ENCODE measurements at places on chromosomes 2 and 18.

- DNase-seq = no peak
These were observed 71.4 kb downstream of the KCNF1 start for GRCh38 chr2:10982931-10983701.

GRCh38 chr2:55862673-55863390 lies 60.8 kb downstream of the EFEMP1 start:
- DNase-seq = no peak

DNA sequence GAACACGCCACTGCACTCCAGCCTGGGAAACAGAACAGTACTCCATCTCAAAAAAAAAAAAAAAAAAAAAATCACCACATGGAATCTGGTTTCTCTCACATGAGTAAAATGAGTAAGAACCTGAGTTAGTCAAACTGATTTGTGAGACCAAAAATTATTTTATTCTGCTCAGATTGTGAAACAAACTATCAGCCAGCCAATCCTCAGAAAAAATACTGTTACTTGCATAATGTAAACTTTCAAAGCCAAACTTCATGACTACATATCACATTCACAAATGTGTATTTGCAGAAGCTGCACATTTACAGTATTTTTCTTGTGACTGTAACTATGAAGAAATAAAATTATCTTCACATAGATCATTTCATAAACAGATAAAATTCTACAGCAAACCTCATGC lies 23.2 kb downstream of the SUMO1 start:
- DNase-seq = no peak

DNA sequence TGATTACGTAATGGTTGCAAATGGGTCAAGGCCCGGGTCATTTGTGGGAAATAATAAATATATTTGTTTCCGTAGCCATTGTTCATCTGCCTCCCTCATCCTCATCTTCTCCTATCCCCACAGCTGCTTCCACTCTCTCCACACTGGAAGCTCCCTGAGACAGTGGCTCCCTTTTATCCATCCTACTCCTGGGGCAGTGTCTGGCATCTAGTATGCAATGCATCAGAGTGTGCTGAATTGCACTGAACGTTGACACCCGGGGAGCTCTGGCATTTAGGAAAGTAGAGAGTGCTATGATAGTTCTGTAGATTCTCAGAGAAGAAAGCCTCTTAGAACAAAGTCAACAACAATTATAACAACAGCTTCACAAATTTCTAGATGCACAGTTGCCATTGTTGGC lies 45.5 kb upstream of the NAB1 start:
- no peak for DNase-seq

- peak; percentile 60 for DNase-seq
These were observed 281.6 kb upstream of the STON1 start for GRCh38 chr2:48248251-48248933.

DNA sequence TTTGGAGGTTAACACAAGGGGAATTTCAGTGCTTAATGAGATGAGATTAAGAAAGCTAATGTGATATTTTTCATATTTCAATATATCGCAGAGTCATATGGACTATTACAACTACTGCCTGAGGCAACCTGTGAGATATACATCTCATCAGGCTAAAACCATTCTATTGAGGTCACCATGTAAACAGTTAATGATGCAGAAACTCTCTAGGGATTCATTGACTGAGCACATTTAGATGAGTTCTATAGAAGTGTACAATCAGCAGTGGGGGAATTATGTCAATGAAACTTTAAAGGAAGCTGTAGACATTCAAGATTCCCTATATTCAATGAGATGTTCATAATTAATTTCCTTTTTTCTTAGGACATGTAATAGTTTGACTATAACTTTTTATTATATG lies 687.4 kb upstream of the SYT4 start:
- no peak for DNase-seq

DNA sequence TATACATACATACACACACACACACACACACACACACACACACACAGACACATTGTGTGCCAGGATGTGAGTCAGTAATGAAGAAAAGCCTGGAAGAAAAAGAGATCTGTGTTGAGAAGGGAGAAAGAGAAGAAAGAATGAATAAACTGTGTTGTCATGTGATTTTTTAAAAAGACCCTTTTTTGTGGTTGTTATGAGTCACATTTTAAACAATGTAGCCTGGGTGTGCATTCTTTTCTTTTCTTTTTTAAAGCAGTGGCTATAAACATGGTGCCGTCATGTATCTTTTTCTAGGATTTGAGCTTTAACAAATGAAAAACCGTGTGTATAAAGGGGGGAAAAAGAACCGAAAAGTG lies 87.2 kb downstream of the NRP2 start:
- no peak for DNase-seq

DNA sequence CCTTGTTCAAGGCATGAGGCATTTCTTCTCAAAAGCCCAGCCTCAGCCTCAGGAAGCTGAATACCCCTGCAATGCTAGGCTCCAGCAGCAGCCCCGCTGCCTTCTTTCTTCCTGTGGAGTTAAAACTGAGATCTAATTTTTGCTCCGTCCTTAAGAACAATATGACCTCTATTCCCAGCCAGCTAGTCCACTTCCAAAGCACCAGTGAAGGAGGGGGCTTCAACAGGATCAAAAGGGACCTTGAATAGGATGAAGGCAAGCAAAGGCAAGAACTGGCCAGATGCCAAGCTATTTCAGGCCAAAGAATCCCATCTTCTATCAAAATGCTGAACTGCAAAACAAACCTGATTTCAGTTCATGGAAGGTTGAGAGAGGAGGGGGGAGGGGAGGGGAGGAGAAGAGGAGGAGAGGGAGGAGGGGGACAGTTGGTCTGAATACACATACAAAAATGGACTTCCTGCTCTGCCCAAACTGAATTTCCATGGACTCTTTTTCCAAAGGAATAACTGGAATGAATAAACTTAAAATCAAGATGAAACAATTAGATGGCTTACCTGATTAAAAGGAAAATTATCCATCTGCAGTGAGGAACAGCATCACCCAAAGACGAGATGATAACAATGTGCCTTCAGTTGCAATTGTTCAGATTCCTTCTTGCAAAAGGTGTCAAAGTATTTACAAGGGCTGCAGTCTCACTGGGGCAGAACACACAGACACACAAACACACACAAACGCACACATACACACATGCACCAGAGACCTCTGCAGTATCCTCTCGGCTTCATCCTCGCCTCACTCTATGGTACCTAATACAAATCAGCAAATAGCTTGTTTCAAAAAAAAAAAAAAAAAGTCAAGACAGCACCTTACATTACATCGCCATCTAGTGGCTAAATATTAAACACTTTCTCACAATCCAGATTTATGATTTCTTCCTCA lies at the start of gene SCN1A:
TSS of gene SCN1A (minus strand) at position 804 of the 939 bp plus-strand sequence. CDS start 54,399 bp downstream, outside the sequence.
- peak; percentile 81 for DNase-seq

DNA sequence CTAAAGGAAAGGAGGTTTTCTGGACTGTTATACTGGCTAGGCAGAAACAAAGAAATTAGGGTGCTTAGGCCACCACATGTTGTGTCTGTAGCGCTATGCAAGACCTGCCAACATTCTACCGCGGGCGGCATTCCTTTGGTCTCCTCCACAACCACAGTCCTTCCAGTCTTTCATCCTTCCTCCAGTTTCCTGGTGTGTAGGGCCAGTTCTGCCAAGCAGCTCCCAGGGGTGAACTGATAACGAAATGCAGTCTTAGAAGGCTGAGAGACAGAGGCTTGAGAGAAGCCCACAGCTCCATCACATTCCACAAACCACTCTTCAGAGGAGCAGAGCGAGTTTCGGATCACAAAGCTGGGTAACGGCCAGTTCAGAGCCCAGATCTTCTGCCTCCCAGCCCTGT lies 19.5 kb upstream of the CXXC1 start:
- DNase-seq = peak; percentile 21

DNA sequence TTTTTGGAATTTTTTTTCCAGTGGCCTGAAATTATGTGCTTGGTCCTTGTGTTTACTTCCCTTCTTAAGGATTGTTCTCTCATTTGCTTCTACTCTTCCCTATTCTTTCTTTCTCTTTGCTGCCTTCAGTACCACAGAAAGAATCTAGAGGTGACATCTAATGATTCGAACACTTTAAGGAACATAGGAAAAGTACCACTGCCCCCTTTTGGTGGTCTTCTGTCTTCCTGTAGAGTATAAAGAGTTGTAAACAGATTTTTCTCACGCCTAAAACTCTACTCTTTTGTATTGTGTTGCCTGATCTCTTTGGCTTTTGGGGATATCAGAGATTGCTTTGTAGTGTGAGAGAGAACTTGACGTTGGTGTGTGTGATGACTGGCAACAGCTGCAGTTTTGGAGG lies 7.0 kb upstream of the SCTR start:
- DNase-seq = peak; percentile 89

GRCh38 chr2:226031647-226032501 lies 632.4 kb downstream of the NYAP2 start:
- DNase-seq = peak; percentile 61

DNA sequence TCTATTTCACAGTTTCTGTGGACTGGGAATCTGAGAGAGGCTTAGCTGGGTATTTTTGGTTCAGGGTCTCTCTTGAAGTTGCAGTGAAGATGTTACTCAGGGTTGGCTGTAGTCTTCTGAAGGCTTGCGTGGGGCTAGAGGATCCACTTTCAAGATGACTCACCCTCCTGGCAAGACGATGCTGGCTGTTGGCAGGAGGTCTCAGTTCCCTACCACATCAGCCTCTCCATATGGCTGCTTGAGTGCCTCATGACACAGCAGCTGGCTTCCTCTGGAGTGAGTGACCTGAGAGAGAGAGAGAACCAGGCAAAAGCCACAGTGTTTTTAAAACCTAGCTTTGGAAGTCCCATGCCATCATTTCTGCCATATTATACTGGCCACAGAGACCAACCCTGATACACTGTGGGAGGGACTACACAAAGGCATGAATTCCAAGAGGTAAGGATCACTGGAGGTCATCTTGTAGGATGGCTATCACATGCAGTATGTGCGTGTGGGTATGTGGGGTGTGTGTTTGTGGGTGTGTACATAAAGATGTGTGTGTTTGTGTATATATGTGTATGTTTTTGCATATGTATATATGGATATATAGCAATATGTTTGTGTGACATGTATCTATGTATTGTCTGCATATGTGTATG lies 25.1 kb downstream of the DNPEP start:
- no peak for DNase-seq

- no peak for DNase-seq
These were observed 515.2 kb downstream of the ZEB2 start for GRCh38 chr2:144004742-144005141.

GRCh38 chr2:27921880-27922547 lies 31.5 kb downstream of the BABAM2 start:
- DNase-seq = no peak

DNA sequence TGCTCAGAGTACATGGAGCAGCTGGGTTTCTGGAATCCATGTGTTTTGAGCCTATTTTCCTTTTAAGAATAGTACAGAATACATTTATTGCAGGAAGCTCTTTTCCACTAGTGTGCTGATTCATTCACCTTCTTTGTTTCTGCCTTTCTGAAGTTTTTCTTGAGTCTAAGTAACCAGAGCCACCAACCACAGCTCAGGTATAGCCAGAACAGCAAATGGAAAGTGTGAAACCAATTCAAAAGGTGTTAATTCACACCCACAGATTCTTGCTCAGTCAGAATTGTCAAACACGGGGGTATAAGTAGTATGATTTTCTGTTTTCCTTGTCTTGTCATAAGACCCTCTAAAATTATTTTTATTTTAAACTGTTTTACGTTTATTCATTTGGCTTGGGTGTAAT lies 75.9 kb upstream of the DYNAP start:
- no peak for DNase-seq

DNA sequence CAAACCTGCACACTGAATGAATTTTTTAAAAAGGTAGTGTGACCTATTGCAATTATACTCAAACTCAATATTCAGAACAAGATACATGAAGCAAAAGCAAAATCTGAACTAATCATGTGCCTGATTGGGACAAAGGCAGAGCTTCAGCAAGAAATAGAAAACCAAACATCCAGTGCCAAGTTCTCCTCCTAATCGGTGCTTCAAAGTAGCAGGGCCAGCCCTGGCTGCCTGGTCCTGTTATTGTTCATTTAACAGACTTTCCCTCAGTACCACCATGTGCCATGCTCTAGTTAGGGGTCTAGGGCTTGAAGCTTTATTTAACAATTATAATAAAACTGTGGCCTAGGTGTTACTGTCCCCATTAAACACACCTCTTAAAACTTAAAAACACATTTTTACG lies 281.5 kb upstream of the PXDN start:
- DNase-seq = no peak

DNA sequence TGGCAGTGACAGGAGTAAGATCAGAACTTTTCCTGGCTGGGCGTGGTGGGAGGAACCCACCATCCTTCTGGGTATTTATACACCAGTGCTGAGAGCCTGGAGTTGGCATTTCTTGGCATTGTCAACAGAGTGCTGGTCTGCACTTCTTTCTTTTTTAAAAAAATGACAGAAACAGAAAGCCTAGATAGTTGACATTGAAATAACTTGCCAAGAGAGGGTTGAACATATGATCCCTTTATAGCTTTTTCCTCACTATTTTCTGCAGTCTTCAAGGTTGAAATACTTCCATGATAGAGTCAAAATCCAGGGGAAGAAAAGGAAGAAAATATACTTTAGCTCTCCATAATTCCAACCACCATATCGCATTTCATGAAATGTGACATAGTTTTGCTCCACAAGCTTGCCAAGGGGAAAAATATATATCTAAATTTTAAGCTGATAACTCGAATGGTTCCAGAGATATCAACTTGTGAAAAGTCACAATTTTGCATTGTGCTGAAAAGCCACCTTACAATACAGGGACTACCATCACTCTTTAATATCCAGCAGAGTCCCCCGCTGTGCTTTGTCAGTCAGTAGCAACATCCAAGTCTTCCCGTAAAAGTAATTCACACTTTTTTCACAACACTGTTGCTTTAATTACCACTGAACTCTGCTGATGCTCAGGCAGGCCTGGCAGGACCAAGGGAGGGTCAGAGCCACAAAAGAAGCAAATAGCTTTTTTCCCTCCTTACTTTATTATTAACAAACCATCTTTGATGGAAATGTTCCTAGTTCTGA lies 764.9 kb upstream of the FANCL start:
- peak; percentile 33 for DNase-seq

DNA sequence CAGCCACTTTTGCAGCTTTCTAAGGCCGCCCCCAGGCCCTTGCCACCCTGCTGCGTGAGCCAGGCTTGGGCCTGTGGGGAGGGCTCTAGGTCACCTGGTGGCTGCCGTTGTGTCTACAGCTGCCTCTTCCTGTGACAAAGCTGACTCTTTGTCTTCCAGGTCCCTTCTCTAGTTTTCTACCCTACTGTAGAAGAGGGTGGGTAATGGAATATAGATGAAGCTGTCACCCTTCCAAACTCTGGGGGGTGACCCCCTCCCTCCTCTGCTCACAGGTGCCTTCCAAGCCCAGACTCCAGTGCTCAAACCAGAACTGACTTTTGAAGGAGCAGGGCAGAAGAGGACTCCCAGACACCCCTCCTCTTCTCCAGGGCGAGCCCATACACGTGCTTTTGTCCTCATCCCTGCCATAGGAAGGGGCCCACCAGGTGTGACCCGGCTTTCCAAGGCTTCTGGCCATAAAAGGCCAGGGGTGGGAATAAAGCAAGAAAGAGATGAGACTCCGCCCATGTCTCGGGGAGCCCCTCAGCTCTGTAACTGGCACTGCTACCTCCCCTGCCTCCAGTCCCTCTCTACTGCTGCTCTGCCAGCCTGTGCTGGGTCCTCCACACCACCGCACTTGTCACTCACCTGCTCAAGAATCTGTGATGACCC lies 17.9 kb upstream of the SDC1 start:
- DNase-seq = peak; percentile 62

GRCh38 chr2:191041418-191042161 lies 27.6 kb upstream of the STAT1 start:
- DNase-seq = peak; percentile 36

- no peak for DNase-seq
These were observed 1.1 kb downstream of the NAT8 start for GRCh38 chr2:73640946-73641766.

- DNase-seq = no peak
These were observed 184.5 kb downstream of the AGPS start for GRCh38 chr2:177577075-177577474.

GRCh38 chr2:234395891-234396420 lies 100.9 kb downstream of the ARL4C start:
- DNase-seq = no peak
